Panc1 (cell line): ENCODE measurements at places on chromosomes 5 and 9. TPM values are rescaled to one million over a fixed set of nuclear protein-coding genes. Genes with fewer than 3 reads are reported as not detected.

DNA sequence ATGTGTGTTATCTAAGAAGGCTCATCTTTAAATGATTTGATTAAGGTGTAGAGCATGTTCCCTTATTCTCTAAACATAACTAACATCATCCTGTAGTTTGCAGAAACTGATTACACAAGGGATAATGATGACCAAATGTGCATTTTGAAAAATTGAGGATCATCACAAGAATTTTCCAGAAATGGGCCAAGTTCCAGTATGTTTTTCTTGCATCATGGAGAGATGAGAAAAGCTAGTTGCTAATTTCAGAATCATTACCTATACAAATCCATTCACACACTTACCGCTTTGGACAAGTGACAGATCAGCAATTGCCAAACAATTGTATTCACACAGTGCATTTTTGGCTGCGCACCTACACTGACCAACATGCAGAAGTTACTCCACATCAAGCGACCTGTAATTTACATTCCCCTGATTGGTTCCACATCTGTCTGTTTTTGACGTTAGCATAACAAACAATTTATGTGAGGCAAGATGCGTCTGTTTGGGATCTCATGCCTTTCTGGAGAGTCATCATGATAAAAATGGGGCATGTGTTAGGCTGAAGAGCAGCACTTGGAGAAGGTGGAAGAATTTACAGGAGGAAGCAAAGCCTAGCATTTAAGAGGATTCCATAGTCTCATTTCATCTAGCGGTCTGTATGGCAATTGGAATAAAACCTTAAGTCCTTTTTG lies 2.8 kb upstream of the BNC2 start:
- H3K27ac ChIP-seq: no peak overlapping the region
- H3K4me1 ChIP-seq: no peaks in the 10 kb centered on the region
- DNase-seq: no peak
- no peaks in the 10 kb centered on the region for H3K27me3 ChIP-seq
- H3K4me3 ChIP-seq: no peak overlapping the region

GOLGA1 gene
- total RNA-seq: 15.5 TPM

GRCh38 chr9:26812217-26812616 lies 80.4 kb downstream of the CAAP1 start:
- no peaks in the 10 kb centered on the region for H3K4me1 ChIP-seq
- no peak for DNase-seq
- no peak overlapping the region for H3K27ac ChIP-seq

DNA sequence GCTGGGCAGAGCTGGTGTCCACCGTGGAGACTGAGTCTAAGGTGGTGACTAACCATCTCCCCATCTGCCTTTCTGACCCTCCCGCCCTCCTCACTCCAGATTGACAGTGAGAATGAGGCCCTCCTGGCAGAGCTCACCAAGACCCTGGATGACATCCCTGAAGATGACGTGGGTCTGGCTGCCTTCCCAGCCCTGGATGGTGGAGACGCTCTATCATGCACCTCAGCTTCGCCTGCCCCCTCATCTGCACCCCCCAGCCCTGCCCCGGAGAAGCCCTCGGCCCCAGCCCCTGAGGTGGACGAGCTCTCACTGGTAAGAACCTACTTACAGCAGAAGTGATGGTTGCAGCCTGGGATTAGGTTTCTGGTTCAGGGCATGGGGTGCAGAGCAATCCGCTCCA lies 96.5 kb downstream of the PPARGC1B start:
- H3K4me1 ChIP-seq: no peaks in the 10 kb centered on the region
- no peak overlapping the region for H3K27ac ChIP-seq
- no peaks in the 10 kb centered on the region for H3K36me3 ChIP-seq

GRCh38 chr9:97526895-97527575 lies 25.6 kb downstream of the TMOD1 start:
- no peaks in the 10 kb centered on the region for H3K36me3 ChIP-seq
- no peak overlapping the region for H3K27ac ChIP-seq
- H3K4me1 ChIP-seq: no peaks in the 10 kb centered on the region
- H3K4me3 ChIP-seq: no peak overlapping the region
- DNase-seq: no peak
- no peaks in the 10 kb centered on the region for H3K27me3 ChIP-seq

DMGDH gene
- total RNA-seq: 0.54 TPM

GRCh38 chr9:35690614-35691333 lies 1.0 kb upstream of the TPM2 start:
- H3K27ac ChIP-seq: peak overlapping the region; percentile 89
- peak overlapping the region; percentile 71 for H3K4me3 ChIP-seq
- no peak for DNase-seq
- peaks cover 10% of the 10 kb centered on the region; the same call in 1 of the 2 replicates for H3K36me3 ChIP-seq
- H3K27me3 ChIP-seq: no peaks in the 10 kb centered on the region

GRCh38 chr5:143536364-143536763 lies 132.9 kb upstream of the NR3C1 start:
- H3K27me3 ChIP-seq: no peaks in the 10 kb centered on the region
- H3K27ac ChIP-seq: no peak overlapping the region
- H3K4me1 ChIP-seq: no peaks in the 10 kb centered on the region
- peak; percentile 10 for DNase-seq
- no peaks in the 10 kb centered on the region for H3K36me3 ChIP-seq
